ENCODE measurements at places on chromosomes 5 and 9.

DNA sequence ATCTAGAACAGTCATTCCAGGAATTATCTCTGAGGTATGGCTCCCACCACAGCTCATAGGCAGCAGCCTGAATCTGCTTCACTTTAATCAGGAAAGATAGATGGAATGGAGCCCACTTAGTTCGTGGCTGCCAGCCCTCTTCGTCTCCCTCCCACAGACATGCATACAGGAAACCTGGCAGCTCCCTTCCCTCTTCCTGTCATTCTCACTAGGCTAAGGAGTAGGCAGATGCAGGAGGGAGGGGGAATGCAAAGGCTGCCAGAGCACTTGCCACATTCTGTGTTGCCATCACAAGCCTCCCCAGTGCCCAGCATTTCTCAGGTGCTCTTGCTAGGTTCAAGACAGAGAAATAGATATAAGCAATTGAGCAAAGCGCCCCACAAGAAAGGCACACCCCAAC, 378.9 kb downstream of the ELAVL2 start:
- no peak for DNase-seq

GRCh38 chr5:125659316-125660023, 763.7 kb upstream of the GRAMD2B start:
- DNase-seq: no peak

DNA sequence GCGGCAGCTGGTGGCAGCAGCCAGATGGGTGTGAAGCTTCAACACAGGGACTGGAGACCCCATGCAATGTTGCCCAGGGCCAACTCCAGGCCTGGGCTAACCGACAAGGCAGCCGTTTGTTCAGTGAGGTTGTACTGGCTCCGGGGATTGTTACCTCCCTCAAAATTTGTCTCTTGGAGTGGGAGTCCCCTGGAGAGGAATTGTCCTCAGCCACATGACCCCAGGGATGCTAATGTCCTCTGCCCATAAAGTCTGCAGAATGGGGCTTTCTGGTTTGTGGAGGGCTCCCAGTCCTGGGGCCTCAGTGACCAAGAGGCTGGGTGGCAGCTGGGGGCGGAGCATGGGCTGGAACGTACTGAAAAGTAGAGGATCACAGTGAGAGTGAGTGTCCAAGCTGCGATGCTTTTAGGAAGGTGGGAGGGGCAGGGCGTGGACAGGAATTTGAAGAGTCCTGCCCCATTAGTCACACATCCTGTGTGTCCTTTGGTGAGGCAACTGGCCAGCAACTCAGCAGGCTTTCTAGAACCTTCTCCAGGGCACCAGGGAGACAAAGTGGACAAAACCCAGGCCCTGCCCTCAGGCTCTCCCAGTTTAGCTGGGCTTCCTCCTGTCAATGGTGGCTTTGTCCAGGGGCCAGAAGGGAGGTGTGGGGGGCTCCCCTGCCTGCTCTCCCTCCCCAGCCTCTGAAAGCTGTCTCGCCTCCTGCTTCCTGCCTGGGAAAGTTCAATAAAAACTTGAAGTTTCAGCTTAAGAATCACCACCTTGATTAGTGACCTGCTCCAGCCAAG, 114.0 kb downstream of the NSG2 start:
- peak; percentile 21 for DNase-seq

DNA sequence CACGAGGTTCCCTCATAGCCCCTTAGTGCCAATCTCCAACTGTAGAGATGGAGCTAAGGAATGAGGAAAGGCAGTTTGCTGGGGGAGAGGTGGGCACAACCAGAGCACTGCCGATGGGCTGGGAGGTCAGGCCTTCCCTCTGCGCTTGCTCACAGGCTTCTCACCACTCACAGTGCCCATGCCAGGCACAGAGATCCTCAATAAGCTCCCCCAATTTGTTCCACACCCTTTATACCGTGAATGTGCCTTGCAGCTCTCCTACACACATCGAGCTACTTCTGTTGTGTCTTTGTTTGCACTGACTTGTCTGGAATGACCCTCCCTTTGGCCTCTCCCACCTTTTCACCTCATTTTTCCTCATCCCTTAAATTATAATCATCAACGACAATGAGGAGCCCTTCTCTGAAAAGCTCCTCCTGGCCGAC, 1.6 kb upstream of the HK3 start:
- no peak for DNase-seq

GRCh38 chr9:110626101-110626829, 42.3 kb upstream of the MUSK start:
- DNase-seq: peak; percentile 40

DNA sequence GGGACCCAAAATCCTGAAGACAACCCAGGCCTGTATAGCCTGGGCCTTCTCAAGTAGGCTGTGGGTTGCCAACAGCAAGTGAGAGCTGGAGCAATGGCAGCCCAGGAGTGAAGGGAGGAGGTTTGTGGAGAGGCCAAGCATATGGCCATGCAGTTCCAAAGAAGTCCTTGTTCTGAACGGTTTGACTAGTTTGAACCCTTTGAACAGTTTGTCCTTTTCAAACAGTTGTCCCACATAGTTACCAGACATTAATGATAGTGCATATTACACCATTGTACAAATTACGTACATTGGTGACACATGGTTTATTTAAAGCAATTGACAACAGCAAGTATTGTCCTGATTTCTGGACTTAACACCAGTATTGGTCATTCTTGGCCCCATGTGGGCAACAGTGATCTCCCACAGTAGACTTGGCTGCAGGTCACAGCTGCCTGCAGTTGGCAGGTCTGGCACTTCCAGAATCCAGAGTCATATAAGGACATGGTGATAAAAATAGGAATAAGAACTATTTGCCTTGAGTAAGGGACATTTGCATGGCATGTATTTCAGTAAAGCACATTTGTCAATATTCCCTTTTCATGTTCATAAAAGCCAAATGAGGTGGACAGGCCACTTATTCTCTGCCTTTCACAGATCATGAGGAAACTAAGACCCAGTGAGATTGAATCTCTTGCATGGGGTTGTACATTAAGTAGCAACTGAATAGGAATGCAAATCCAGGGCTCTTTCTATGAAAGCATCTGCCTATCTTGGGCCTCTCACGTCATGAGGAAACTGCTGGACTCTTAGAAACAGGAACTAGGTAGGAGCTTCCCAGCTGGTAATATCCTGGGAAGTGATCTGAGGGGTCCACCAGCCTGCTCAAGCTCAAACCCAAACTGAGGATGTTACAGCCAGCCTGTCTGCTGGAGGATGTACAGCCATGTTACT, 30.3 kb downstream of the SLC25A48 start:
- DNase-seq: no peak

GRCh38 chr5:17014686-17015085, 78.6 kb upstream of the MYO10 start:
- no peak for DNase-seq

DNA sequence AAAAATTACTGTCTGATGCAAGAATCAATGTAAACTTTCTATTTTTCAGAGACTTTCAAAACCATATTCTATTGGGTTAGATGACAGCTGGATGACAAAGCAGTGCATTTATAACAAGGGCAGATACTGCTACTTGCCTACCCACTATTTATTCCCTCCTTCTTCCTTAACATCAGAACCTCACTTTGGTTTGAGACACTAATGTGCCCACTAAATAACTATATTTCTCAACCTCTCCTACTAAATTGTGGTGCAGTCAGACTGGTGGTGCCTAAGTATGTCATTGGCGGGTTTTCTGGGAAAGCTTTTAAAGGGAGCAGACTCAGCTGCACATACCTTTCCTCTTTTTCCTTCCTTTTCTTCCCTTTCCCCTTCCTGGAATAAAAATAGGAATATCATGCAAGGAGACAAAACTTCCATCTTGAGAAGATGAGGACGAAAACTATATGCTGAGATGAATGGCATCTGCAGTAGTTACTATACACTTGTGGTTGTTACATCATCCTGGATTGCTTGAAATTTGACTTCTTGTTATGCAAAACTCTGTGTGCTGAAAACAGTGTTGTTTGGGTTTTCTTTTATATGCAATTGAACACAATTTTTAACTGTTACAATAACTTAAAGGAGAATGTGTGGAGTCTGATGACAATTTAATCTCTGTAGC, 43.8 kb downstream of the PRR16 start:
- peak; percentile 6 for DNase-seq

DNA sequence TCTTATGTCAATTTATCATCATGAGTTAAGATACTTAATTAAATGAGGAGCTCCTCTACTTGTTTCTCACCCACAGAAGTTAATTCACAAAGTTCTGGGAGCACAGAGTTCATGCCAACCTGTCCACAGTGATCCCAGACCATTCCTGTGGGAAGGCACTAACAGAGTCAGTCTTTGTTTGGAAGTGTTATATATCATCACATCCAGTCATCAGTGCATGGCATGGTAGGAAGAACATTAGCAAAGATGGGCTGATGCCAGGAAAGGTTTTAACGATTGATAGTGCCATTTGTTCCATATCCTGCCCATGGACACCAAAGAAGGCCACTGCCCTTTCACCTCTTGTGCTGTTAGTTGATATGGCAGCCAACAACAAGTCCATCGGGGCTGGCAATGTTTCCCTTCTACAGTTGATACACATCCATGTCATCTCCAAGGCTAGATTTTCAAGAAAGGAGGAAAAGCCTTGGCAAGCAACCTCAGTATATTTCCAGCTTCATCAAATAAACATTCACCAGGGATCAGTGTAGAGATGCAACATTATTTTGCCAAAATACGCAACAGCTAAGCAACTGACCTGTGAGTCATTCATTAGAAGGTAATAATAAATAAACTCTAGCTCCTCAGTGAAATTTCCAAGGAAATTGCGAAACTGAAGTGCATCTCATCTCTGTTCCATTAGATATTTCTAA, 169.6 kb downstream of the RORB start:
- DNase-seq: no peak

DNA sequence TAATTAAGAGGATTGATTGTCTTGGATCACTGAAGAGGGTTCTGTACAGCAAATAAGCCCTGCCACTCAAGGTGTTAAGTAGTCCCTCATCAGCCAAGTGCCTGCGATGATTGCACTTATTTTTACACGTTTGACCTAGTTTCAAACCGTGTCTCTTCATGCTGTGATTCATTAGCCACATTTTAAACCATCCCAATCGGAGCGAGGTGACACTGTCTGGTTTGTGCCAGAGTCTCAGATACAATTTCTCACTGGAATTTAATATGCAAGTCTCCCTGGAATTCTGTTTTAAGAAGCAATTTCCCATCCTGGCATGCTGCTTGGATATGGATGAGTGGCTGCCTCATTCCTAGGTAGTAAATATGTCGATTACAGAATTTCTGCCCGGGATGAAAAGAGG, 1.6 kb downstream of the INSYN2B start:
- DNase-seq: peak; percentile 33

DNA sequence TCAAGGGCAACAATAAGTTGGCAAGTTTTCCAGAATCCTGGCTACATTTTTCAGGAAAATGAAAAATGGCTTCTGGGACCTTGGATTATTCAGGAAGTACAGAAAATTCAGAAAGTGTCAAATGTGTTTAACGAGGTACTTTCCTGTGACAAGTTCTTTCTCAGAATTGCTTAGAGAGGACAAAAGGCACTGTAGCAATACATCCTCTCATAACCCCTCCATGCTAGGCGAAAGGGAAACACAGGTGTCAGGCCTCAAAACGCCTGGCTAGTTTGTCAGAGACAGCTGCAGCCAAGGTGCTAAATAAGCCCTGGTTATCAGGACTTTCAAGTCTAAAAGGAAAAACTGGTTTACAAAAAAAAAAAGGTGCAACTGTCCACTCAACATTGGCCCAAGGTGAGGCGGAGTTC, 115.2 kb downstream of the GNAQ start:
- DNase-seq: no peak
